ENCODE measurements at places on chromosomes 13 and 19.

- no peak for DNase-seq
Measured at GRCh38 chr19:43779820-43780219, 953 bp downstream of the KCNN4 start.

- no peak for DNase-seq
Measured at GRCh38 chr13:99351772-99352171, 44.6 kb upstream of the GPR183 start.

GRCh38 chr13:50400035-50400726 lies 384.9 kb downstream of the KCNRG start:
- no peak for DNase-seq

- DNase-seq = no peak
Measured at GRCh38 chr19:5974721-5975387, 3.1 kb downstream of the RANBP3 start.

GRCh38 chr19:1655131-1655981 lies 2.9 kb upstream of the TCF3 start:
- DNase-seq = no peak

DNA sequence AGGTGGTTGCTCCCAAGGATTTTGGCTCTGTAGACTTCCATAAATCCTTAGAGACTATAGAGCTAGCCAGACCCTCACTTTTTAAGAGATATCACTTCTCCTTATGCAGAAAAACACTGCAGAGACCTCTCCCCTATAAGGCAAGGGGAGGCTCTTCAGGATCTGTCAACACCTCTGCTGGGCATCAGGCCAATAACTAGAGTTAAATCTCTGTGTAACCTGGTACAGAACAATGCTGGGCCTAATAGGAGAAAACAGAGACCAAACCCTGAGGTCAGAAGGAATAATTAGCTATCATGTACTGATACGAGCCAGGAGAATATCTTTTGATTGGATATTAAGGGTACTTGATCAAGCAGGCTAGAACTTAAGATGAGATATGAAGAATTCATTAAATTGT lies 358.5 kb downstream of the TBC1D4 start:
- no peak for DNase-seq

DNA sequence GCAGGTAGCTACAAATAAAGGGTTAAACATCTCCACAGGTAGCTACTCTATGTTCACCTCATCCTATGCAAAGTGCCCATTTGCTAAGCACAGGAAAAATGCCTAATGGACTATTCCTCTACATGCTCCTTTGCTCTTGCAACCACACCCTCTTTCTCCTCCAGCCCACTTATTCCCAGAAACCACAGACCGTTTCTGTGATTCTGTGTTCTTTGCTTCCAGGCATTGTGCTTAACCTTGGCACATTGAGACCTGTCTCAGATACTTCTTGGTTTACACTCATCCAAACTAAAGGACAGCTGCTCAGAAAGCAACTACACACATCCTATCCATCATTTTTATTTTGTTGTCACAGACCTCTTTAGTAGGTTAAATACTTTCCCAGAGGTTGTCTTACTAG lies 785.0 kb upstream of the MIR17HG start:
- DNase-seq = no peak

DNA sequence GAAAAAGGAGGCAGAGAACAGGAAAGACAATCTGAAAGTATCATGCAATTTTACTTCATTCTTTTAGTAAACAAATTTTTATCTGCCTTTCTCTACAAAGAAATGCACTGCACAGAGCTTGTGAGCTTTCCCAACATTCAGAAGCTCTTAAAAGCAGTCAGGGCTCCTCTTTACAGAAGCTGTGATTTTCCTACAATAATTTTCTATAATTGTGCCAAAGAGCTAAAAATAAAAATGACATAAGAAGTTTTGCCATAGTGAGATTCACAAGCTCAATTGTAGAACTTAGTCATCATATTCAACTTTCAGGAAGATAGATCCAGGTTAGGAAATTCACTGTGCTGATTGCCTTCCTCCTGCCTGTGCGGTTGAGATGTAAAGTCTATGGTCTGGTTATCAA lies 341.4 kb downstream of the PCDH9 start:
- no peak for DNase-seq

DNA sequence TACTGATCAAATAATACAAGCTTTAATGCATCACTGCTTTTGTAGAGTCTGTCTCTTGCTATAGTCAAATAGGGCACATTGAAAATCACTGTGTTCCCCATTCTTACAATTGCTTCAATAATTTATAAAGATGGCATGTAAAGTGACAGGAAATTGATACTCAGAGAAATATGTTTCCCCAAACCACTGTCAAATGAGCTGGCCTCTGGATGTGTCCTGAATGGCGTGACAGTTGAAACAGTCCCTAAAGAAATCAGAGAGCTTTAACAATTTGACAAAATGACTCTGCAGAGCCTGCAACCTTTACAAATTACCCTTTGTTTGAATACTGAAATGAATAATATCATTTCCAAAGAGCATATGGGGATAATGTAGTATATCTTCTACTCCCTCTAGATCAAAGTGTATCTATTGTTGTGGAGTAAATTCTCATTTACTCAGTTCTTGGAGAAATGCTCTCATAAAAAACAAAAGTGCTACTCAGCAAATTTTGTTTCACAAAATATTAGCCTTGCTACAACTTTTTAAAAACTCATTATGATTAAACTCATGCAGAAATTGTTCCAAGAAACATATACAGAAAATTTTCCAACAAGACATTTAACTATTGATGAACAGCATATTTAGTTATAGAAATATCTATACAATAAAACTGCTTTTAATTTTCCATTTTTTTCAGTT lies 763.2 kb upstream of the SPRY2 start:
- no peak for DNase-seq

DNA sequence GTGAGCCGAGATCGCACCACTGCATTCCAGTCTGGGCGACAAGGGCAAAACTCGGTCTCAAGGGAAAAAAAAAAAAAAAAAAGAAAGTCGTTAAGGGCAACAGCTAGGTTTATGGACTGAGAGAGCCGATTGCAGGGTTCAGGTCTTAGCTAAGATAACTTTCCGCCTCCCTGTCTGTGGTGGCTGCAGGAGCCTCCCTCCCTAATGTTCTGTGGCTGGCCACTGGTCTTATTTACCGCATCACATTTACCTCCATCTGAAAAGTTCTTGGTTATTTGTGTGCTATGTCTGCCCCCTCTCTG lies 722 bp upstream of the CRTC1 start:
- DNase-seq = no peak

DNA sequence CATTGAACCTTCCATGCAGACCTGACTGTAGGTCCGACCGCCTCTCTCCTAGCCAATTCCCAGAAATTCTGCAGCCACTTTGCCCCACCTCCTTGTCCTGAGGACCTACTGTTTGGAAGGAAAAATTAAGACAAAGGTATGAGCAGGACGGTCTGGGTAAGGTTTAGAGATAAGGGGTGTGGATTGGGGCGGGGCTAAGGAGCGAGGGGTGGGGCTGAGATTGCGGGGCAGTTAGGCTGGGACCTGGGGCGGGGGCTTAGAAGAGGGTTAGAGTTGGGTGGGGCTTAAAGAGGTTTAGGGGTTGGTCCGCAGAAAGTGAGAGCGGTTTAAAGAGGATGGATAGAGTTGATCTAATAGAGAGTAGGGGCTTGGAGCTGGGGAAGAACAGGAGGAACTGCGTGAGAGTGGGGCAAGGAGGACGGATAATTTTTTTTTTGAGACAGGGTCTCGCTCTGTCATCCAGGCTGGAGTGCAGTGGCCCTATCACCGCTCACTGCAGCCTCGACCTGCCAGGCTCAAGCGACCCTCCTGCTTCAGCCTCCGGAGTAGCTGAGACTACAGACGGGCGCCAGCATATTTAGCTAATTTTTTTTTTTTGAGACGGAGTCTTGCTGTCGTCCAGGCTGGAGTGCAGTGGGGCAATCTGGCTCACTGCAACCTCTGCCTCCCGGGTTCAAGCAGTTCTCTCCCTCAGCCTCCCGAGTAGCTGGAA lies 1.7 kb upstream of the ZNF865 start:
- DNase-seq = no peak

GRCh38 chr13:50126263-50126992 lies 111.2 kb downstream of the KCNRG start:
- DNase-seq = no peak

DNA sequence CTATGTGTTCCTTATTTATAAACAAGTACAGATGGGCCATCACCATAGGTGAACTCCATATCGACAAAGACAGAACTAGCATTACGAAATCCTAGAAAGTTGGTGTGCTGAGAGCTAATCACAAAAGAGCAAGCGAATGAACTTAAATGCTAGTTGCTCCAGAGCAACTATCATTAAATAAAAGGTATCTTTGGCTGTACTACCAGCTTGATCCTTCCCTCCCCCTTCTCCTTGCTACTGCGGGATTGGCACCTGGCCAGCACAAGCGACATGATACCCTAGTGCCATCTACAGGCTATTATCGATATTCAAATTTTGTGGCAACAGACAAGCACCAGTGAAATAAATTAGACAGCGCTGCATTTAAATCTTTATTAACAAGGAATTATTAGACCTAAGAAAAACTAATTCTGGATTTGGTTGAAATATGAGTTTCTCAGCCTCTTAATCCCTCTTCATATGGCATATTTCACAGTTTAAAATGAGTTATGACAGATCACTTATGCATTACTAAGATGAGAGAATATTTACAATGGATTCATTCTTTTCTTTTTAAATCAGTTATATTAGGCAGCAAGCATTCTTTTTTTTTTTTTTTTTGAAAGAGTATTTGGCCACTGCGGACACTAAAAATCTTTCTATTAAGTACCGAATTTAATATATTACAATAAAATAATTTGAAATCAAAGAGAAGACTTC lies 5.8 kb downstream of the PCDH9 start:
- peak; percentile 53 for DNase-seq

DNA sequence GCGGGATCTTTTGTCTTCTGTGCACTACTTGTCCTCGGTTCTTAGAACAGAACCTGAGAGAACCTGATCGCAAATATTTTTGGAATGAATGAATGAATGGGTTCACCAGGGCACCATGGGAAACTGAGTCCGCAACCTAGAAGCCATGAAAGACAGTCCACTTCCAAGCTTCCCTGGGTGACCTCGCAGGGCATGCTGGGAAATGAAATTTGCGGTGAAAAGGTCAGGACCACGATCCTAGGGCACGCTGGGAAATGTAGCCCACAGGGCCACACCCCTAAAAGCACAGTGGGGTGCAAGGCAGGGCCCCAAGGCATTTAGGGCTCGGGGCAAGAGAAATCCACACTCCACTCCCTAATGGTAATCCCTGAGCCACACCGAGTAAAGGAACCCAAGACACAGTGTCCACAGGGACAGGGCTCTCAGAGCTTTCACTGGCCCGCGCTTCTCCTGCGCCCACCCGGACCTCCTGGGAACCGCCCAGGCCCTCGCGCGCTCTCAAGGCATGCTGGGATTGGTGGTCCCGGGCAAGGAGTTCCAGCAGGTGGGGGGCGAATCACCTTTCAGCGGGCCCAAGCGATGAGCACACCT lies 1.1 kb upstream of the PPP1R12C start:
- DNase-seq = no peak

DNA sequence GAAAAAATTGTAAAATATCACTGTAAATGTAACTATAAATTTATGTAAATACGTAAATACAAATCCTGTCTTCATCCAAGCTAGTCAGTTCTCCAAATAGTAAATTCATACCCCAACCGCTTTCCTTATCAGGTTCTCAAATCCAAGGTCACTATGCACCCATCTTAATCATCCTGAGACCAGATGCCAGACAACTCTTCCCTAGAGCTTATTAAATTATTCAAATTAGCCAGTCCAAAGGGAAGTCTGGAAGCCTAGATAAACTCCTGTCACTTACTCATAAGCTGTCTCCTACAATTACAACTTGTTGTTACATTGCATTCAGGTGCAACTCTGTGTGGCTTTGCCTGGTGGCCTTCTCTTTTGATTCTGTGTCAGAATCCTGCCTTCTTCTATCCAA lies 836.1 kb upstream of the PCDH20 start:
- no peak for DNase-seq

DNA sequence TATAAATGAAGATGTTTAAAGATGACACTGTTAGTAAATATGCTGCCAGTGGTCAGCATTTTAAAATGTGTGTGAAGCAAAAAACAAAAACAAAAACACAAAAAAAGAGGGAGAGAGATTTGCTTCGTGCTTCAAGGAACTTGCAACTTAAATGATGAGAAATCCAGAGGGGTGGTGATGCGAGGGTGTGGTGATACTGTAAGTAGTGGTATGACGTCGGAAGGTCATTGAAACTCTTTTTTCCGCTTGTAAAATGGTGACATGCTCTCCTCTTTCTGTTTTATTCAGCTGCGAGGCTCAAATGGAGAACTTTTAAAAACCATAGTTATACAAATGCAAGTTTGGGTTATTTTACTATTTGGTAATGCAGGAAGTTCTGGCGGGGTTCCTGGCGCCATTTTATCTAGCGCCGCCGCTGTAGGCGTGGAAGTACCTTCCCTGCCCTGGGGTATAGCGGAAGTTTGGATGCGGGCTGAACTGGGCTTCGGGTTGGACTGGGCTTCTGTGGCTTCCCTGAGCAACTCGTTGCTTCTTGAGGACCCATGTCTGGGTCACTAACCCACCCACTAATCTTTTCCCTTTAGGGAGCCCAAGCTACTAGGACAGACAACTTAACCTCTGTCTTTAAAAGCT lies 34.8 kb downstream of the DGKH start:
- no peak for DNase-seq

- peak; percentile 73 for DNase-seq
Measured at GRCh38 chr19:1592024-1592754, 476 bp downstream of the MBD3 start.

DNA sequence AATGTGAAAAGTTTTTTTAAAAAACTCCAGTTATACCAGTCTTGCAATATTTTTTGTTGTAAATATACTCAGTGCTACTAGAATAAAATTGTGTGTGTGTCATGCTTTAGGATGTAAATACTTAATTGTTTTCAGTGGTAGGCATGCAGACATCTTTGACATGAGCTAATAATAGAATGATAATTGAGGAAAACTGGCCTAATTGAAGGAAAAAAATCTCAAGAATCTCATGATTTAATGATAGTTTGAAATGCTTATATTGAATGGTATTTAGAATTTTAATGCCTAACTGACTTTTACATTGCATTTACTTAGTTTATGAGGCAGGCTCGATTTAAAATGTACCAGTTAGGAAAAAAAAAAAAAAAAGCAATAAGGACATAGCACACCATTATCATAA lies 3.2 kb upstream of the MAB21L1 start:
- no peak for DNase-seq

GRCh38 chr13:27403203-27403678 lies 21.2 kb upstream of the GTF3A start:
- DNase-seq = peak; percentile 67

GRCh38 chr13:93079294-93079693 lies 147.3 kb upstream of the GPC6 start:
- peak; percentile 18 for DNase-seq

GRCh38 chr13:47955836-47956235 lies 45.2 kb downstream of the SUCLA2 start:
- no peak for DNase-seq

DNA sequence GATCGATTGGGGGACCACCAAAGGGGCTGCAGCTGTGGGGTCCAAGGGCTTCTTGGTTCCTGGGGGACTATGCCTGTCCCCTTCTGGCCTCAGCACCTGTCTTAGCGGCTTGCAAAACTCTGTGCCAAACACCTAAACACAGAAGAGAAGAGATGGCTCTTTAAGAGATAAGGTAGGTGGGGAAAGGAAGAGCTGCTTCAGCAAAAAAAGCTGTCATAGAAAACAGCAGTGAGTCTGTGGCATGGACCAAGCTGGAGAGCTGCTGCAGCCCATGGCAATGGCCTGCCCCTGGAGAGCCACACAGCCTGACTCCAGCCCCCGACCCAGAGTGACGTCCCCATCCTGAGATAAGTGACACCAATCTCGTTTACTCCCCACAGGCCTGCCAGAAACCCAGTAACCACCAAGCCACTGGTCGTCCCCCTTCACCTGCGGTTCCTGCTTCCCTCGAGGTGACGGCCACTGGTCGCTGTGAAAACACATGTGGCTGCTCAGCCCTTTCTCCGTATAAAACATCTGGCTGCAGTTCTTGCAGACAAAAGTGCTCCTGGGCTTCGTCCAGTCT lies 25.0 kb upstream of the NAPA start:
- DNase-seq = no peak

Data from fibroblast of skin of left biceps (primary cell).